ENCODE measurements at places on chromosomes 3 and 15.

- DNase-seq, result no peak
Observed at GRCh38 chr15:78234515-78235040, at the start of gene ACSBG1. Gene ACSBG1, minus strand, starts transcription at chr15:78234565. Its CDS starts 64 bp downstream, at chr15:78234501.

- DNase-seq, result no peak
Observed at GRCh38 chr3:129749692-129750091, 143.2 kb upstream of the PLXND1 start.

DNA sequence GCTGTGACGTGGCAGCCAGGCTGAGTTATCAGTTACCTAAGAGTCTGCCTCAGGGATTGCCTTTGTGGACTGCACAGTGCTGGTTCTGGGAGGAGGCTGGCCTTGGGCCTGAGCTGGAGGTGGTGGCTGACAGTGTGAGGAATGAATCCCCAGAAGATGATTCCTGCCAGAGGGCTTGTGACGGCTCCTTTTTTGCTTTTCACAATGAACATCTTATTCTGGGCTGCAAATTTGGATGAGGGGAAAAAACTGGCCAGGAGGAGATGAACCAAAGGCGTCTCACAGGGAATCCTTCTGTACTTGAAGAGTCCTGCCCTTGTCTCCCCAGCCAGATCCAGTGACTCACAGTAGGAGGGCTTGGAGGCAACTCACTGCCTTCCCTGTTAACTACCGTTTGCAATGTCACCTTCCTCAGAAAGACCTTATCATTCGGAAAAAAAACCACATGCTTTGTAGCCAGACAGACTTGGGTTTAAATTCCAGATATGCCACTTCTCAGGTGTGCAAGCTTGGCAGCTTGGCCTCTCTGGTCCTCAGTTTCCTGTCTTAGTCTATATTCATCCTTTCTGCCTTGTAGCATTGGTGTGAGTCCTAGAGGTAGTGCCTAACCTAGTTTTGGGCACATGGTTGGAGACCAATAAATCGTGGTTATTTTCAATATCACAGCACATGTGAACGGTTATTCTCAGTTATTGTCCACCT, 19.1 kb downstream of the ST6GAL1 start:
- no peak for DNase-seq

- no peak for DNase-seq
Observed at GRCh38 chr15:65411465-65412071, 11.2 kb downstream of the IGDCC4 start.

DNA sequence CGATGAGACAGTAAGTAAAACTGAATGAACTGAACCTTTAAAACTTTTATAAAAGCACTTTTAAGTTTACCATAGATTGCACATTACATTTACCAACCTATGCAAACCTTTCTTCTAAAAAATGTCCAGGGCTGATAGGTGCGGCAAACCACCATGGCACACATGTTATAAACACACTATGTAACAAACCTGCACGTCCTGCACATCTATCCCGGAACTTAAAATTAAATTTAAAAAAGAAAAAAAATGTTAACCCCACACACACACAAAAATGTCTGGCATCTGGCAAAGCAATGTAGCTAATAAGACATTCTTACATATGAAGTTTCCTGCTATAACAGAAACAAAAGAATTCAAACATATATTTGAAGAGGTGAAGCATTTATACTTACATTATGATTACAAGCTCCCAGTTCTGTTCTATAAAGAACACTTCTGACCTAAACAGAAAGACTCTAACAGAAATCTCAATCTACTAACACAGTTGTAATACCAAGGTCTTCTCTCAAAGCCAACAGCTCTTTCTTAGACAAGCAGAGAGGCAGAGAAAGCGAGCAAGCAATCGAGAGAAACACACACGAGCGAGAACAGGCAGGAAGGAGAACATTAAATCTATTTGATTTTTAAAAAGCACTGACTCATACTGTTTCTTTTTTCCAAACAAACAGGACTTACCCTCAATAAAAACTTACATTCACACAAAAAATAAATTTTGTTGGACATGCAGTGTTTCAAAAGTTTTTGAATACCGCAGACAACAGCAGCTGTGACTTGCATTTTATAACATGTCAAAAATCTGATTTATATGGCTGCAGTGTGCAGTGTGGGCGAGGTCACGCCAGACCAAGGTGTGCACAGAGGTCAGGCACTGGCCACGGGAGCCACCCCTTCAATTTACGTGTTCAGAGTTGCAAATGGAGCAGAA, at the start of gene NRG4:
TSS of gene NRG4 (minus strand) at position 798 of the 925 bp plus-strand sequence. CDS start 1,194 bp downstream, outside the sequence.
- peak; percentile 5 for DNase-seq

- no peak for DNase-seq
Observed at GRCh38 chr3:169815590-169816150, 3.0 kb upstream of the LRRC34 start.

DNA sequence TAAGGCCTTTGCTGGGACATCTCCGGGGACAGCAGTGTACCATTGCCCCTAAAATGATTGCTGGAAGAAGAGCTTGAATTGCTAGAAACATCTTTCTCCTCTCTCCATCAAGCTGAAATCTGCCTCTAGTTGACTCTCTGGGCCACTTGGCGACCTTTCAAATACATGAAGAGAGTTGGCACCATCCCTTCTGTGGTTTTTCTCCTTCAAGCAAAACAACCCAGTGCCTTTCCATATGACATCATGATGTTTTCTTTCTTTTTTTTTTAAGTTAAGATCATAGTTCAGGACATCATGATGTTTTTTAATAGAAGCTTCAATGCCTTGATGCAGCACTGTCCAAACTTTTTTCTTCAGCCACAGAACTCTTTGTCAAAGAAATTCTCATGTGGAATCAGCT, 144.0 kb upstream of the PTPRG start:
- no peak for DNase-seq

DNA sequence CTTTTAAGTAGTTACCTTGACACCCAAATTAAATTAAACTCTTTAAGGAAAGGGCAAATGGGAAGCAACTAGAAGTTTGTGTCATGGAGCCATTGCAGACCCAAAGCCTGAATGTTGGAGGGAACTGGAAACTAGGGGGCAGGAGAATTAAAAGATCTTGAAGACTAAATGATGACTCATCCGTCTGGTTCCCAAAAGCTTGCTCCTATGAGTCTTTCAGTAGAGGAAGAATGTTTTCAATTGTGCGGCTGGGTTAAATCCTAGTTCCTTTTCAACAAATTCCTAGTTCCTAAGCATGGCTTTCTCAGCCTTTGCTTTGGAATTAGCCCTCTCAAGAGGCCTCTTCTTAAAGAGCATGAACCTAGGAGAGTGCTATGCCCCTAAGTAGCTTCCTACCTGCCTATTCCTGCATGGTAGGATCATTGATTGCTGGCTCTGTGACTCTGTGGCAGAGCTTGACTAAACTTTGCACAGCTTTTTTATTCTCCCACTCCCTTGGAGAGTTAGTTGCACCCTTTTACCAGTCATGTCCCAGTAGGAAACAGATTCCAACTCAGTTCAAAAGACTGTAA, 17.7 kb downstream of the CLEC3B start:
- DNase-seq, result no peak

DNA sequence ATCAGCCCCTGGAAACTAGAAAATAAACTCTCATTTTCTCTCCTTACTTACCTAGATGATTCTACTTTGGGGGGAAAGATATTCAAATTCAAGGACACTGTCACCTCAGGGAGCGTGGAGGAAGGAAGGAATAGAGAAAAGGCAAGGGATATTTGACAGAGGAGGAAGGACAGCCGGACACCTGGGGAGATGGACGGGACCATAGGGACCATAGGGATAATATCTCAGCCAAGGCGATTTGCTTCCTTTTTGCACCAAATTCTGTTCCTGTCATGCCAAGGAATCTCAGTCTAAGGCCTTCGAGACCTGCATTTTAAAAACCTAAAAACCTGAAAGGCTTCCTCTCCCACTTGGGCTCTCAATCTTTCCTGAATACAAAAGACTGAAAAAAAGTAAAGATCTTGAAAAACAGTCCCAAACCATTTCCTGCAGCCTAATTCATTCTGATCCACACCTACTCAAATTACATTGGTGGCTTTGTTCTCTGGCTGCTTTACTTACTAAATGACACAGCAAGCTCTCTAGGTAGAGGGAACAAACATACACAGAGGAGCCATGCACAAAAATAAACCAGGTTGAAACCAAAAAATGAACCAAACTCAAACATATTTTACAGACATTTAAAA, 73.9 kb upstream of the SLC24A5 start:
- DNase-seq, result no peak

GRCh38 chr3:151708868-151709267, 24.9 kb upstream of the AADACL2 start:
- DNase-seq, result no peak

- no peak for DNase-seq
Observed at GRCh38 chr3:32469151-32469874, 33.3 kb downstream of the CMTM6 start.

GRCh38 chr15:75578173-75578947, 755 bp downstream of the PTPN9 start:
- DNase-seq, result peak; percentile 65

- no peak for DNase-seq
Observed at GRCh38 chr15:73601451-73602445, 31.4 kb downstream of the NPTN start.

GRCh38 chr3:50587806-50588758, 18.8 kb downstream of the HEMK1 start:
- DNase-seq, result peak; percentile 69

- no peak for DNase-seq
Observed at GRCh38 chr15:33678176-33678575, 290.1 kb upstream of the CHRM5 start.

GRCh38 chr15:99076555-99077308, 28.1 kb upstream of the SYNM start:
- DNase-seq, result peak; percentile 68

DNA sequence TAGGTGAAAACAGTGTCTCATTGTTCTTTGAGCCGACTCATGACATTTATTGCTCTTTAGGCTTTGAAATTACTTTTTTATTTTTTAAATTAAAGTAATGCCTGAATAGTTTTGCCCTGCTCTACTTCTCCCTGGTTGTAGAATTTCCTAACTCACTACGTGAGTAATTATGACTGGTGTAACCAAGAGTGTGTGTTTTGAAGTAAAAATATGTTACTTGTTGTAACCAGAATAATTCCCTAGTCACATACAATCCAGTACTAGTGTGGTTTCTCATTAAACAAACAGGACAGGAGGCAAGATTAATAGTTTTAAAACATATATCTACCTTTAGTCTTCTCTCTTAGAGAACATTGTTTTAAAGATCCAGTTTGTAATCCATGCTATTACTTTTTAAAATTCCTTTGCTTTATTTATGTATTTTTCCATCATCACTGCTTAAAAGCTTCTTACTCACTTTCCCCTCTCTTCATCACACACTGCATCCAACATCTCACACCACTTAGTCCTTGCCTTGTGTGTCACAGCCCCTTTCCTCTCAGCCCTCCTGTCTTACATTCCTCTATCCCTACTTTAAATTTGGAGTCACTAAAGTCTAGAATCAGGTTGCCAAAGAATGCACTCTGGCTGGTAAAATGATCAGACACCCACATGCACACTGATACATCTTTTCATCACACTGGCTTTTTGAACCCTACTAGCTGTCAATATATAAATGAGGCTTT, 219.7 kb downstream of the WNT5A start:
- DNase-seq, result no peak

DNA sequence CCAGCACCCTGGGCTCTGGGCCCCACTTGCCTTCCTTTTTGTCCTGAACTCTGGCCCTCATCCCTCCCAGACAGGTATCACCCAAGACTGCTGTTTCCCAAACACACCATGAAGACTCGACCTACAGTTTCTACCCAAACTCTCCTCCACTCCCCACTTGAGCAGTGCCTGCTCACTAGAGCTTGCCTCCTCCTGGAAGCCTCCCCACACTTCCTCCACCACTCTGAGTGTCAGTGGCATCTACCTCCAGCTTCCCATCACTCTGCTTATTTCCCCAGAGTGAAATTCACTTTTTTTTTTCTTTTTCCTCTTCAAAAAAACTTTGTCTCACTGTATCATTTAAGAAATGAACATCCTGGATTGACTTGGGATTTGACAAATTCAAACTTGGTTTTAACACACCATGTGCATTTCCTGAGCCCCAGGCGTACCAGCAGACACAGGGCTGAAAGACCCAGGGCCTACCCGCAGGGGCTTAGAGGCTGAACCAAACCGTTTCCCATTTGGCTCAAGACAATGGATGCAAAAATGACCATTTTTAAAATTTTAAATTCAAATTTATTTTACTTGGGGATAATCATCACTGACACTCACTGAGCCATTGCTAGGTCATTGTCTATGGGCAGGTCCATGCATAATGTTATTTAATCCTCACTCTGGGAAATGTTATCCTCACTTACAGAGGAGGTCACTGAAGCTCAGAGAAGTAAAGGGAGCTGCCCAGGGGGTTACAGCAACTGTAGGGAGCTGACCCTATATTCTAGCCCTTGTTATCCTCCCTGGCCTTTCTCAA, 62.3 kb downstream of the IQSEC1 start:
- DNase-seq, result no peak

- DNase-seq, result no peak
Observed at GRCh38 chr3:11275926-11276325, 3.7 kb downstream of the ATG7 start.

GRCh38 chr3:127675651-127676391, 3.1 kb downstream of the ABTB1 start:
- DNase-seq, result no peak

DNA sequence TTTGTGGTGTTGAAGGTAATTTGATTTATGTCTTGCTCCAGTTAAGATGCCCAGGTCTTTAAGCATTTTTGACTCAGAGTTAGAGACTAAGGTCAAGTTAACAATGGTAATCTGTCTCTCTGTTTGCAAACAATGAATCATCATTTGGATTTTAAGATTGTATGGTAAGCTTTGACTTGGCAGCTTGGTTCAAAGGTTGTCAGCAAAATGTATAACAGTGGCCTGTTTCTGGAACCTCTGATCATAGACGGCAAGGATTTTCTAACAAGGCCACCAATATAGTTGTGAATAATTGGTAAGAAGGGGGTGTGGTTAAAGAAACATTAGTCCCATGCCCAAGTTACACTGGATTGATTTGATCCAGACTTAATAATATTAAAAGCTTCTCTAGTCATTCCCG, 775.2 kb upstream of the GOLIM4 start:
- DNase-seq, result no peak

GRCh38 chr15:61892140-61892539, 168.1 kb downstream of the VPS13C start:
- no peak for DNase-seq

DNA sequence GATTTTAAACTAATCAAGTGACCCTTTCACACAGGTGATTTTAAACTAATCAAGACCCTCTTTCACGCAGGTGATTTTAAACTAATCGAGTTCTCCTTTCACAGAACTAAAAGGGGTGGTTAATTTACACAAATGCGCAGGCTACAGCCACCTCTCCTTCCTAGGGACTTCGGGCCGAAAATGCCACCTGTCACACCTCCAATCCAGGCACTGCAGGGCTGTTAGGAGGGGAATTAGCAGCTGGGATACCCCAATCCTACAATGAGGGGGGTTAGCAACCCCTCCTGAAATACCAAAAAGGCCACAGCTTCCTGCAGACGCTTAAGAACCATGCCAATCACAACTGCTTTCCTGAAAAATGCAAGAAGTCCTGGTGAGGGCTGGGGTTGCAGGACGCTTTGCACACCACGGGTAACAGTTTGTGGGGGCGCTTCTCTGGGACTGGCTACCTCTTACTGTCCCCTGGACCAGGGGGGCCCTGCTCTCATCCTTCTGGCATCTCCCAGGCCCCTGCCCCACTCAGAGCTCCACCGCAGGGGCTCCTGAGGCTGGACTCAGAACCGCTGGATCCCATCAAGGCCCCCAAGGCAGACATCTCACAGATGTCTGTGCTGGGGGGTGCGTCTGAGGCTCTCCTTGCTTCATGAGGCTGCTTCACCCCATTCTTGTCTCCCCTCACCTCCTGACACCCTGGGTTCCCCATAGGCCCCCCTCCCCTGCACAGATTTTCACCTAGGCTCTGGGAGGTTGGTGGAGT, 145.9 kb downstream of the OR4M2 start:
- no peak for DNase-seq

Data from GM10248 (cell line).